H54 (cell line): ENCODE measurements at places on chromosomes 5 and 9.

- DNase-seq: no peak
Measured at GRCh38 chr5:134649163-134649835, 714 bp downstream of the SEC24A start.

DNA sequence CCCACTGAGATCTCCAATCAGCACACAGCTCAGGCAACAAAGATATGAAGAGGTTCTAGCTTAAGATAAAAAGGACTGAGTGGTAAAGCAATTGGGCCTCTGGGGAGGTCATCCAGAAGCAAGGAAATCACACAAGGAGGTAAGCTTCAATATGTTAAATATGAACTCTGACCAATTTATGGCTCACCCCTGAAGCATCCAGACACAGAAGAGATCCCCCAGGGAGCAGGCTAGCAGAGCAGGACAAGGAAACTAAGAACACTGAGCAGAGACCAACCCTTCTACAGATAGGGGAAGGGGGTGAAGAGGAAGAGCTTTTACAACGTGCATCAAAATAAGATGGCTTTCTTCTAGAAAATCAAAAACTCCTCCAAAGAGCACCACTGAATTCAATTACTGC is 616.2 kb downstream of the DNAH5 start:
- DNase-seq: no peak

- DNase-seq: no peak
Measured at GRCh38 chr5:120330558-120330957, 133.5 kb upstream of the PRR16 start.

GRCh38 chr9:128103589-128103962 is 24.0 kb downstream of the PTGES2 start:
- DNase-seq: no peak

GRCh38 chr5:131378721-131379541 is 115.1 kb downstream of the CDC42SE2 start:
- no peak for DNase-seq

GRCh38 chr5:176700239-176700847 is 53.1 kb downstream of the TSPAN17 start:
- no peak for DNase-seq

GRCh38 chr5:149038336-149039080 is 24.4 kb downstream of the SH3TC2 start:
- DNase-seq: no peak

- DNase-seq: no peak
Measured at GRCh38 chr5:1875281-1875842, 7.4 kb downstream of the IRX4 start.

DNA sequence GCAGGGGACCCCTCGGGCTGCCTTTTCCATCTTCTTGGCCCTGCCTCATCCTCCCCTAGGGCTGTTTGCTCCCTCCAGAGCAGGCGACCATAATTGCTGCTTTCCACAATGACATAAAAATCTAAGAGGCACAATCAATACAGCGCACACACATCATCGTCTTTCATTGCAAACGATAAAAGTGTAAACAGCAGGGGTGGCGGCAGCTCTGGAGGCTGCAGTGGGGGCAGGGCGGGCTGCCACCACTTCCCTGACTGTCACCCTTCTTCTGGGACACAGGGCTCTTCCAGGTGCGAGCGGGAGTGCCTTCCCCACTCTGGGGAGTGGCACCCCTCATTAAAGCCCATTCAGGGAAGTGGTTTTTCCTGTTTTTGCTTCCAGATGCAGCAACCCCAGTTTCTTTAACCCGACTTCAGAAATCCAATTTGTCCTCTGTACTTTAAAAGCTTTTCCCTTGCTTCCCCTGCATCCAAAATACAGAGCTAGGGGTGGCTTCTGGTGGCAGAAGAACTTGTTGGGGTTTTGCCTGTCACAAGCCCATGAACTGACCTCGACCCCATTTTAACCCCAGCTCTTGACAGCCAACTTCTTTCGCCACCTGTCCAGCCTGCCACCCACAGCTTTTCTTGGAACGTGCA is 45.7 kb downstream of the TSPAN17 start:
- DNase-seq: no peak
